ENCODE measurements at places on chromosomes 3 and 15.

DNA sequence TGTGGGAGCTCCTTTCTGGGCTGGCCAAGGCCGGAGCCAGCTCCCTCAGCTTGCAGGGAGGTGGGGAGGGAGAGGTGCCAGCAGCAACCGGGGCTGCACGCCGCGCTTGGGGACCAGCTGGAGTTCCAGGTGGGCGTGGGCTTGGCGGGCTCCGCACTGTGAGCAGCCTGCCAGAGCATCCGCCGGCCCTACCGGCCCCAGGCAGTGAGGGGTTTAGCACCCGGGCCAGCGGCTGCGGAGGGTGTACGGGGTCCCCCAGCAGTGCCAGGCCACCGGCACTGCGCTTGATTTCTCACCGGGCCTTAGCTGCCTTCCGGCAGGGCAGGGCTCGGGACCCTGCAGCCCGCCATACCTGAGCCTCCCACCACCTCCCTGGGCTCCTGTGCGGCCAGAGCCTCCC lies 651.0 kb upstream of the ARPP21 start:
- DNase-seq = no peak

GRCh38 chr3:10232137-10232536 lies 16.1 kb upstream of the TATDN2 start:
- peak; percentile 22 for DNase-seq

- DNase-seq = no peak
These were observed 290.7 kb upstream of the CTNNB1 start for GRCh38 chr3:40908612-40909011.

GRCh38 chr3:144626835-144627234 lies 655.2 kb downstream of the DIPK2A start:
- DNase-seq = no peak
